ENCODE measurements at places on chromosomes 7 and 10.

- DNase-seq = no peak
These were observed 36.0 kb upstream of the SLC26A3 start for GRCh38 chr7:107838816-107839565.

DNA sequence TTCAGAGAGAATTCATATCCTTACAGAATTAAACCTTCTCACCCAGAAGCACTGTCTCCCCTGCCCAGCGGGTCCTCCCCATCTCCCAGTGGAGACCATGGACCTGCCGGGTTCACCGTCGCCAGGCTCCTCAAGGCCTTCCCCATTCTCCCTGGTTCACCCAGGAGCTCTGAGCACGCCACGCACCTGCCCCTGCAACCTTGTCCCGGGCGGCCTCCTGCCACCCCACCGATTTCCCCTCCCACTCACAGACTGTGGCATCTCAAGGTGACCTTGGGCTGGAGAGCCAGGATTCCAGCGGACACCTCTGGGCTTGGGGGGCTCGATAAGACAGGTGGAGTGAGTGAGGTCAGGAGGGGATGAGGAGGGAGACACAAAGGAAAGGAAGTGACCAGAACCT lies 135.3 kb downstream of the PTPRN2 start:
- DNase-seq = no peak

- no peak for DNase-seq
These were observed 33.8 kb upstream of the SFMBT2 start for GRCh38 chr10:7444551-7445121.

- peak; percentile 73 for DNase-seq
These were observed 1.8 kb downstream of the AP4M1 start for GRCh38 chr7:100102950-100103840.

- no peak for DNase-seq
These were observed 651.6 kb upstream of the FOXK1 start for GRCh38 chr7:4030346-4030950.

GRCh38 chr10:13120786-13121499 lies 21.0 kb downstream of the OPTN start:
- no peak for DNase-seq

- DNase-seq = no peak
These were observed 102.1 kb upstream of the ANLN start for GRCh38 chr7:36287371-36288241.

DNA sequence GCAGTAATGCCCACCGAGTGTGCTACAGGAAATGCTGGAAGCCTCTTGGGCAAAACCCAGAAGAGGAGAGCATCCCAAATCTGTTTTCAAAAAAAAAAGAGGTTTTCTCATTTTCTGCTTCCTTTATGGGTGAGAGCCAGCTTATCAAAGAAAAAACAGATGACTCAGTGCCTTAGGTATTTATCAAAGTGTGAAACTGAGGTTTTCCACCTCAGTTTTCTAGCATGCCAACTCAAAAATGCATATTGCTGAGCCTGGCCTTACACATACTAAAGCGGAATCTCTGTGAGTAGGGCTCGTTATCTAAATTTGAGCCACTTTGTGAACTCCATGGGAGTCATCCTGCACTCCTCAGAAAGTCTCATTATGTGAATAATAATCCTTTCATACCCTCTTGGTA lies 705.1 kb downstream of the SUGCT start:
- no peak for DNase-seq

- DNase-seq = peak; percentile 87
These were observed 112.4 kb downstream of the BICC1 start for GRCh38 chr10:58625070-58625469.

DNA sequence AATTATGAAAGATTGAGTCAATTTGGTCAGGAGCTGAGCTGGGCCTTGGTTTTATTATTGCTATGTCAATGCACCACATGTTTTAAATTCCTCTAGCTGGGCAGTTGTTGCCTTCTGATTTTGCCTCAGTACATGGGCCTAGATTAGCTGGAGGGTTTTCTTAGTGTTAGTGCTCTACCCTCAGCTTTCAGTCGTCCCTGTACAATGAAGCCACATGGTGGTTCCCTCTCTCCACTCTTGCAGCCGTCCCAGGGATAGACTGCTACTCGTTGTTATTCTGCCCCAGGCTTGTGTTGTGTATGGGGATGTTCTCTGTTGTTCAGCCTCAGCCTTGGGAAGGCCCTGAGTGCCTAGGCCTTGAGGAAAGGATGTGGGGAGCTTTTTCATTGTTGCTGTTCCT lies 37.0 kb downstream of the NHLRC2 start:
- DNase-seq = peak; percentile 15

DNA sequence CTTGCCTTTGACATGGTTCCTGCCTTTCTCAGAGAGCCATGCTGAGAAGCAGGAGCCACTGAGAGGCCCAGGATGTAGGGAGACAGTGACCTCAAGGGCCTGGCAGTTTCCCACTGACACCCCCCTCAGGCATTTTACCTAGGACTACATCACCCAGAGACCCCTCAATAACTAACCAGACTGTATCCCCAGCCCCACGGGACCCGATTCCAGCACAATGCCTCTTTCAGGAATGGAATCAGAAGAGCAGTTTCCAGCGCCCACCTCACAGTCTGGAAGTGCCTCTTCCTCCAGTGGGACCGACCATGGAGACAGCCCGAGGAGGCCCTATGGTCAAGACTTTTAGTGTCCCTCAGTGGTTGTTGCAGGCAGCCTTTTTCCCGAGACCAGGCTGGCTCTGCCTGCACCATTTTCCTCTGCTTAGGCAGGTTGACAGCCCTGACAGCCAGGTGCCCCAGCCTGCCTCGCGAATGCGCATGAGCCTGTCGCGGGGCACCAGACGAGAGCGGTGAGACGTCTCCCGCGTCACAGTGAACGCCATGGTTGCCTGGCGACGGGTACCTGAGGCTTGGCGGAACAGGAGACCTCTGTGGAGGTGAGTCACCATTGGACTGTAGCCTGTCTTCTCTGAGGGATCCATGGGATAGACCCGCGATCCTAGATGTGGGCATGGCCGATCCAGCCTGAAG lies 28.4 kb upstream of the ZNF273 start:
- no peak for DNase-seq

DNA sequence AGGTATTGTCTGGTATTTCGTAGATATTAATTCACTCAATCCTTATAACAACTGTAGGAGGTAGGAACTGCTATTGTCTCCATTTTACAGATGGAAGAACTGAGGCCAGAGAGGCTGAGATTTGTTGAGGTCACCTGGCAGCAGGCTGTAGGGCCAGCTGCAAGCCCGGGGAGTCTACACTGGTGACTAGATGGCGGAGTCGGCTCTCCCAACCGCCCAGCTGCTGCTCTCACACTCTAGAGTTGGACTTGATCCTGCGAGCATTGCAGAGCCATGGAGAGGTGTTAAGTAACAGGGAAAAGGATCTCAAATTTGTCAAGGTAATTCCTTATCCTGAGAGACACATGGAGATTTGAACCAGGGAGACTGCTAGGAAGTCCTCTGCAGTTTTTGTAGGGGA lies 124.1 kb downstream of the CAMK1D start:
- DNase-seq = no peak

DNA sequence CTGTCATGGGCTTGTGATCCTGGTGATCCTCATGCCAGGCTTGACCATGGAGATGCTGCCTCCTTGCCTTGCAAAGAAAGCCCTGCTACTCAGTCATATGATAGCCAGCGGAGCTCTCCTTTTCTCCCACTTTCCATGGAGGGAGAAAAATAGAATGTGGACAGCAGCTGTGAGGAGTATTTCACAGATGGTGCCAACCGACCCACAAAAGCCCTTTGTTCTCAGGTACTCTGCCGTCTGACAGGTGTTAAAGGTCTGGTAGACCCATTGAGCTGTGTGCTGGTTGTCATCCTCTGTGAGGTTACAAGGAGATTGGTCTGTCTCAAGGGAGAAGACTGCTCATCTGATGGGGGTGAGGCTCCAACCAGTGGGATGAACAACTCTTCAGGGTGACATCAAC lies 29.5 kb upstream of the COBL start:
- DNase-seq = no peak

DNA sequence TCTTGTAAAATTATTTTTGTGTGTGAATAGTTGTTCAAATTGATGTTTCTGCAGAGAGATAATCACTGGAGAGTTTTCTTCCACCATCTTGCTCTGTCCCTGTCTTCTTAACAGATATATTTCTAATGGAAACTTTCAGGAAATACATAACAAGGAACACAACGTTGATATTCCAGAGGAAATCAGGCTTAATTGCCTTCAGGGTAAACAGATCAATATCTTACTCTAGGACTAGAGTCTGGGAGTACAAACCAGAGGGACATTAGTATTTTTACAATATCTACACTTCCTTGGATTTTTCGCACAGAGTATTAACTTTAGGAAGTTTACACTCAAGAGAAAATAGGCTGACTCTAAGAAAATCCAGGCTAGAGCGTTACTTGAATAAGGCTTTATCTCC lies 159.1 kb downstream of the PFKFB3 start:
- no peak for DNase-seq

DNA sequence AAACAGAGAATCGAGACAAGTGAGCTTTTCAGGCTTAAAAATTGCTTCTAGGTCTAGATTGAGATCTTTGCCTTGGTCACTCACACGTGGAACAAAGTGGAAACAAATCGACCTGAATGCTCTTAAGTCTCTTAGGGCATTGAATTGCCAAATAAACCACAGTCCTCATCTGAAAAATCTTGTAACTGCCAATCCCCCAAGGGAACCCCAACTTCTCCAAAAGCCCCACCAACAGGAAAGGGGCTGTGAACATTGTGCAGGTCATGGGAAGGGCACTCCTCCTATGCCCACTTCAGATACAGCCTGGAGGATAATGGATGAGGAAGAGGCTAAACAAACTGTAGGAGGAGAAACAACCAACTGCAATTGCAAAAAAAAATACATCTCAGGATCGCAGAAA lies 91.3 kb downstream of the DGKI start:
- no peak for DNase-seq

Measured in foreskin fibroblast (primary cell).